Liver (tissue), 10 donors: ENCODE measurements at places on chromosomes 3 and 15.

GRCh38 chr3:112017091-112017490 is 17.4 kb upstream of the TMPRSS7 start:
- no peak for DNase-seq

GRCh38 chr3:52218937-52219650 is 6.4 kb downstream of the TLR9 start:
- no peak for DNase-seq

GRCh38 chr3:32837789-32838188 is 20.0 kb downstream of the TRIM71 start:
- DNase-seq = no peak

- no peak for DNase-seq
Observed at GRCh38 chr3:111073218-111073617, 1.6 kb downstream of the NECTIN3 start.
